ENCODE measurements at places on chromosomes 13 and 19. TPM values are rescaled to one million over a fixed set of nuclear protein-coding genes. Genes with fewer than 3 reads are reported as not detected.

C5AR1 gene
- total RNA-seq: 1.9 TPM

LRRC25 gene
- total RNA-seq: 2.4 TPM

- no peak for DNase-seq
- peaks cover 3% of the 10 kb centered on the region for H3K4me1 ChIP-seq
- H3K27ac ChIP-seq: no peak overlapping the region
- no peaks in the 10 kb centered on the region for H3K36me3 ChIP-seq
- H3K27me3 ChIP-seq: no peaks in the 10 kb centered on the region
Measured at GRCh38 chr19:2573916-2574315, 98.0 kb downstream of the GADD45B start.

SLC25A41 gene
- 0.30 TPM for total RNA-seq

- H3K27me3 ChIP-seq: no peaks in the 10 kb centered on the region
- no peaks in the 10 kb centered on the region for H3K36me3 ChIP-seq
- H3K4me3 ChIP-seq: no peak overlapping the region
- H3K4me1 ChIP-seq: no peaks in the 10 kb centered on the region
- H3K27ac ChIP-seq: no peak overlapping the region
- no peak for DNase-seq
Measured at GRCh38 chr13:78305171-78305570, 298.2 kb downstream of the POU4F1 start.

DNA sequence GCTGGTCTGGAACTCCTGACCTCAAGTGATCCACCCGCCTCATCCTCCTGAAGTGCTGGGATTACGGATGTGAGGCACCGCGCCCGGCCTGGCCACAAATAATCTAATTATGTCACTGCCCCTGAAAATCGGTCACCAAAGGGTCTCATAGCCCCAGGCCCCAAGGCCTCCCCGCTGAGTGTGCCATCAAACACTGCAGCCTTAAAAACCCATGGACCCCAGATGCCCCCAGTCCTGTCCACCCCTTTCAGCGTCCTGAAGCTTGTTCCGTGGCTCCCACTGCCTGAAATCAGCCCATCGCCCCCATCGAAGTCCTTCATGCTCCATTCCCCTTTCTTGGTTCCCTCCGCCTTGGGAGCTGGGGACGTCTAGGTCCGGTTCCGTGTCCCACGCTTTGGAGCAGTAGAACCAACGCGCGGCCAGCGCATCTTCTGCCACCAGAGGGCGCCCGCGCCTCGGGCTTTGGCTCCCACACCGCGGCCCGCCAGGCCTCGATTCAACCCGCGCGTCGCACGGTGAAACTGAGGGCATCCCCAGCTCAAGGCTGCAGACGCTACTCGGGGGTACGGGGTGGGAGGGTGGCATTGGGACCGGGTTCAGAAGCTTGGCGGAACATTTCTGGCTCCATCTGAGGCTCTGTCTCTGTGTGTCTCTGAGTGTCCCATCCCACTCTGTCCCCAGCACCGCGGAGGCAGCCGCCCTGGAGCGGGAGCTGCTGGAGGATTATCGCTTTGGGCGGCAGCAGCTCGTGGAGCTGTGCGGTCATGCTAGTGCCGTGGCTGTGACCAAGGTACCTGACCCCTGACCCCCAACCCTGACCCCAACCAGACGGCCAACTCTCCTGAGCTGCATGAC is 3.5 kb downstream of the YJEFN3 start:
- no peak overlapping the region for H3K27ac ChIP-seq
- peak; percentile 87 for DNase-seq
- peaks cover 9% of the 10 kb centered on the region for H3K4me1 ChIP-seq
- no peaks in the 10 kb centered on the region for H3K27me3 ChIP-seq
- H3K36me3 ChIP-seq: no peaks in the 10 kb centered on the region

RXFP2 gene
- total RNA-seq: not detected

GRCh38 chr19:41915021-41915775 is 13.1 kb downstream of the ERFL start:
- peaks cover 36% of the 10 kb centered on the region for H3K27me3 ChIP-seq
- no peaks in the 10 kb centered on the region for H3K36me3 ChIP-seq
- H3K4me1 ChIP-seq: peaks cover 46% of the 10 kb centered on the region

- DNase-seq: no peak
- H3K4me1 ChIP-seq: peaks cover 34% of the 10 kb centered on the region
- H3K36me3 ChIP-seq: no peaks in the 10 kb centered on the region
- H3K4me3 ChIP-seq: no peak overlapping the region
Measured at GRCh38 chr13:100611678-100612492, 23.3 kb upstream of the GGACT start.

DNA sequence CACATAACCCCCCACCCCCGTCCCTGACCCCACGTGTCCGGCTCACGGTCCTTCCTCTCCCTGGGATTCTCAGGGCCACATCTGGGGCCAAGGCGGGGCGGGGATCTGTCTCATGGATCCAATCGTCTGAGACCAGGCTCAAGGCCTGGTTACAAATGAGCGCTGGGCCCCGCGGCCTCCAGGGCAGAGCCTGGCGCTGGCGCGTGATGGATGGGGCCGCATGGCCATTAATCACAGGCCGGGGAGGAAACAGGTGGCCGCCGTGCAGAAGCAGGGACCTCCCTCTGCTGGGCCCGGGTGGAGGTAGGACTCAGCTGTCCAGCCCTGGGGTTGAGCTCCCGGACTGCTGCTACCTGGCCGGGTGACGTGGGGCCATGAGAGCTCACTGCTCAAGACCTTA is 5.8 kb upstream of the TLE5 start:
- no peak for DNase-seq
- no peaks in the 10 kb centered on the region for H3K27me3 ChIP-seq

DNA sequence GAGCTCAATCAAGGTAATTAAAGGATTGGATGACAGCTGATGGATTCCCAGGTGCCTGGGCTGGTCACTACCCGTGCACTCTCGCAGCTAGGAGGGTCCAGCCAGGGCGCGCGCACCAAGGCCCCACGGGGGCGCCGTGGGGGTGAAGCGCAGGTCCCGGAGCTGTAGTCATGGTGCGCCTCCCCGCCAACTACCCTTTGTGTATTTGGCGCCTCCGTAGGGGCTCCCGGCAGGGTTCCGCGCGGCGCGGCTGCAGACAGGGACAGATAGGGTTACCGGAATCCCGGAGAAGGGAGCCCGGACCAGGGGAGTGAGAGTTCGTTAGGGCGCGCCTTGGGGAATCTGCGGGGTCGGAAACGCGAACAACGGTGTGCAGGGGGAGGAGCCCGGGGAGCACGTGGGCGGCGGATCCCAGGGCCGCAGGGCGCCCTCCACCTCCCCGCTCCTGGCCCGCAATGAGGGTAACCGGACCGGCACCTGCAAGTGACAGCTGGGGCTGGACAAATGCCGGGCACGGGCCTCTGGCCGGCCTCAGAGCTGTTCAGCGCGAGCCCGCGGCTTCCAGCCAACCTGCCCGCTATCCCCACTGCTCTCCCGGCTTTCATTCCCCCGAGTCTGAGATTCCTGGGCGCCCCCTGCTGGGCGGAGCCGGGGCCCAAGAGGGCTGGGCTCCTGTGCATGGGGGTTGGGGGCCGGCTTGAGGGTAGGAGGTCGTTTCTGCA is 3.4 kb upstream of the PRAM1 start:
- H3K27me3 ChIP-seq: no peaks in the 10 kb centered on the region
- H3K4me3 ChIP-seq: peak overlapping the region; percentile 66
- peaks cover 24% of the 10 kb centered on the region for H3K4me1 ChIP-seq
- DNase-seq: peak; percentile 82
- H3K27ac ChIP-seq: no peak overlapping the region
- H3K36me3 ChIP-seq: no peaks in the 10 kb centered on the region

OR10H1 gene
- 0.07 TPM for total RNA-seq

SPRED3 gene
- 1.2 TPM for total RNA-seq

DNA sequence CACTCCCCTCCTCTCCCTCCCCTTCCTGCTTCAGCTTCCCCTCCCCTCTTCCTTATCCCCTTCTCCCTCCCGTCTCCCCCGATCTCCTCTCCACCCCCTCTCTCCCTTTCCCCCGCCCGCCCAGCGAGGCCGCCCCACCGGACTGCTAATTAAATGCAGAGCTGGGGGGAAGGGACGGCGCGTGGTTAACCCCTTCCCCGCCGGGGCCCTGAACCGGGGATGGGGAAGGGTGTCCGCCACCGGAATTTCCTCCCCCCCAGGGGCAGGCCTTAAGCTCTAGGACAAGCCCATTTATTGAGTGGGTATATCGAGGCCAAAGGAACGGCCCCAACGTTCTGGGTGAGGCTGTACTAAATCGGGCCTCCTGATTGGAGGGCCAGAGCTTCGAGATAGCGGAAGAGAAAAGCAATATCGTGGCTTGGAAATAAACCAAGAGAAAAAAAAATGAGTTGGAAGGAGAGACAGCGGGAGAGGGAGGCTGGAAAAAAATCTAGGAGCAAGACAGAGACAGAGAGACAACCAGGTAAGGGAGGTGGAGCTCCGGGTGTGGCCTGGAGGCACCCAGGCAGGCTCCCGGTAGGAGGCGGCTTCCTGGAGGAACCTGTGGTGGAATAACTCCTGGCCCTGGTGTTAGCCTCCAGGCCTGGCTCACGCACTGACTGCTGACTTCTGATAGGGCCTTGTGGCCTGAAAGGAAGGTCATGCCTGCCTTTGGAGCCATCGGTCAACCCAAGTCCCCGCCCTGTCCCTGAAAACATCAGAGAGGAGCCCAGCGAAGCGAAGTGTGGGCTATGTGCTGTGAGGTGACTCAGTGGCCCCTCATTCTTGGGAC is 11.6 kb upstream of the JUND start:
- H3K36me3 ChIP-seq: no peaks in the 10 kb centered on the region
- peaks cover 48% of the 10 kb centered on the region for H3K4me1 ChIP-seq
- no peaks in the 10 kb centered on the region for H3K27me3 ChIP-seq
- H3K27ac ChIP-seq: peak overlapping the region; percentile 100
- H3K4me3 ChIP-seq: peak overlapping the region; percentile 94

DNA sequence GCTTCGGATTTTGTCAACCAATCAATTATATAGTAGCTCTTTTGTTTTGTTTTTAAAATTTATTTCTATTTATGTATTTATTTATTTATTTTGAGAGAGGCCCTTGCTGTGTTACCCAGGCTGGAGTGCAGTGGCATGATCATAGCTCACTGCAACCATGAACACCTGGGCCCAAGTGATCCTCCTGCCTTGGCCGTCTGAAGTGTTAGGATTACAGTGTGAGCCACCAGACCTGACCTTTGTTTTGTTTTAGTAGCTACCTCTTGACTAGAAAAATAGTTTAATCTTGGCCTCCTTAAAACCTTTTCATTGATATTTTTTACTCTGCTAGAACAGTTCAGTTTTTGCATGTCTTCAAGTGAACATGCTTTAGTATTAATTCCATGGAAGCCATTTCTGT is 15.1 kb downstream of the GARRE1 start:
- peak overlapping the region; percentile 96 for H3K27ac ChIP-seq
- no peak for DNase-seq
- peak overlapping the region; percentile 13 for H3K4me3 ChIP-seq
- H3K36me3 ChIP-seq: no peaks in the 10 kb centered on the region

- H3K4me3 ChIP-seq: no peak overlapping the region
- DNase-seq: no peak
- H3K36me3 ChIP-seq: no peaks in the 10 kb centered on the region
Measured at GRCh38 chr13:80707000-80707983, 366.4 kb upstream of the SPRY2 start.

ERICH6B gene
- not detected for total RNA-seq

GRCh38 chr13:45696610-45697226 is 5.4 kb upstream of the CBY2 start:
- no peak for DNase-seq
- no peaks in the 10 kb centered on the region for H3K27me3 ChIP-seq
- no peak overlapping the region for H3K4me3 ChIP-seq
- no peaks in the 10 kb centered on the region for H3K36me3 ChIP-seq
- no peaks in the 10 kb centered on the region for H3K4me1 ChIP-seq

DNA sequence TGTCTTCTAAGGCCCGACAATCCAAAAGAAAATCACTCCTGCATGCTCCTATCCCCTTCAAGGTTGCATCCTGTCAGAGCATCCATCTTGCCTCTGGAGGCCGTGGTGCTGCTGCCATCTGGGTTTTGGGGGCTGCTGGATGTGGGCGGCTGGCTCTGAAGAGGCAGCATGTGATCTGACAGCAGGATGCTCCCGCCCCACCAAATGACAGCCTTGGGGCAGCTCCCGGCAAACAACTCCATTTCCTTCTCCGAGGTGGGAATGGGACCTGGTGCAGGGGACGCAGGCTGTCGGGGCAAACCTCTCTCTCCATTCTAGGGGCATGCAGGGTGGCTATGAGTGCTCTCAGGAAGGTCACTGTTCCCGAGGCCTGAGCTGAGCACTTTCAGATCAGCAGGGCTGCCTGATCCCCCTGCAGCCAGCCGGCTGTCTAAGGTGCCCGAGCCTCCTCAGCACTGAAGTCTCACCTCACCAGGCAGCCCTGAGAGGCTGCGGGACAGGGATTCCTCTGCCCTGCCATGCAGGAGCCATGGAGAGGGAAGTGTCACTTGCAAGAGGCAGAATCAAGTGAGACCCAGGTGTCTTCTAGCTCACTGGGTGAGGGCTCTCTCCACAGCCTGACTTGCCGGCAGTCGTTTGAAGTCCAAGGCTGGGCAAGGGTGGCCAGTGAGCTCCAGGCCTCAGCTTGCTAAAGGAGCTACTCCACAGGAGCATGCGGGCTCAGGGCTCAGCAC is 28.8 kb downstream of the TSSK6 start:
- H3K27ac ChIP-seq: no peak overlapping the region
- H3K36me3 ChIP-seq: peaks cover 16% of the 10 kb centered on the region

CAPN12 gene
- 28.6 TPM for total RNA-seq

ZNF443 gene
- 5.5 TPM for total RNA-seq

DNA sequence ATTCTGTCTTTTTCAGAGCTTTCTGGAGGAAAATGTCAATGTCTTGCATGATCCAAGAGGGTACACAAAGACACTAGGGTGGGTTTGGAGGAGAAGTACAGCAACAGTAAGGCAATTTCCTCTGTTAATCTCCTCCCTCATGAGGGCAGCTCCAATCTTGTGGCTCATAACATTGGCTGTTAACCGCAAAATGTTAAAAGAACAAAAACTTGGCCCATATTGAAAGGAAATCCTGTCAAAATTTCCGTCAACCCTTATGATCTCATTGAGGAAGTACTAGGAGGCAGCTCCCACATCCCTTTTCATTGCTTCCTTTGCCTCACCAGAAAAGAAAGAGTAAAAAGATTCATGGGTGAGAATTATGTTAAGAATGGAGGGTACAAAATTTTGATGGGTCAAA is 11.6 kb downstream of the OXGR1 start:
- no peaks in the 10 kb centered on the region for H3K4me1 ChIP-seq
- H3K27ac ChIP-seq: no peak overlapping the region
- H3K27me3 ChIP-seq: no peaks in the 10 kb centered on the region
- DNase-seq: no peak

COG6 gene
- total RNA-seq: 55.1 TPM

GRCh38 chr19:46718934-46719622 is 2.2 kb upstream of the PRKD2 start:
- H3K36me3 ChIP-seq: peaks cover 35% of the 10 kb centered on the region
- no peaks in the 10 kb centered on the region for H3K27me3 ChIP-seq
- DNase-seq: peak; percentile 76
- H3K4me3 ChIP-seq: peak overlapping the region; percentile 97

- no peaks in the 10 kb centered on the region for H3K36me3 ChIP-seq
- DNase-seq: no peak
- no peak overlapping the region for H3K4me3 ChIP-seq
- no peak overlapping the region for H3K27ac ChIP-seq
- peaks cover 3% of the 10 kb centered on the region for H3K4me1 ChIP-seq
Measured at GRCh38 chr19:10245189-10245939, 6.7 kb upstream of the MRPL4 start.
